ENCODE measurements at places on chromosomes 5 and 9.

DNA sequence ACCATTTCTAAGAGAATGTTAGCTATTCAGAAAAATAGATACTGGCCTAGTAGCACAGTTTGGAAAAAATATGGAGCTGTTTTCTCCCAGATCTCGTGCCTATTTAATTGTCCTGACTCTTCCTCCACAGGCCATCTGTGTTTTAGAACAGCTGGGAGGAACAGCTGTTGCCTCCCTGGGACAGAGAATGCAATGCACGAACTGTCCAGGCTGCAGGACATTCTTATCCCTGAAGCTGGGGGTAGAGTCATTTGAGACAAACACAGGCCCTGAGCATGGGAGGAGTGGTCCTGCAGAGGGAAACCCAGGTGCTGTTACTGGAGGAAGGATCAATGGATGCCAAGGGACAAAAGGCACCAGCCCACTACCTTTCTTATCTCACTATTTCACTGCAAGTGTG is 20.9 kb upstream of the SPARC start:
- DNase-seq: no peak

DNA sequence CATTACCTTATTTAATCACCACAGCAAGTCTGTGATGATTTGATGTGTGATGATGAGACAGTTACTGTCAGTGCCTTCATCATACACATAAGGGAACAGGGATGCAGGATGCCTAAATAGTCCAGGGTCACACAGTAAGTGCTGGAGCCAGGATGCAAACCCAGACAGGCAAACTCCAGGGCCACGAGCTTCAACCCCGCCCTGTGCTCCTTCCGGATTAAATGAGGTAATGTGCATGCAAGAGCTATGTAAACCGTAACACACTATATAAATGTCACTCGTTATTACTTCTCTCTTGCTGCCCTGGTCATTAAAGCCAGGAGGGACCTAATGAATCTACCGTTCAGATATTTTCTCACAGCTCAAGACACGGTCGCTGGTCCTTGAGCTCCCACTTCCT is 12.8 kb downstream of the SMIM23 start:
- DNase-seq: no peak

DNA sequence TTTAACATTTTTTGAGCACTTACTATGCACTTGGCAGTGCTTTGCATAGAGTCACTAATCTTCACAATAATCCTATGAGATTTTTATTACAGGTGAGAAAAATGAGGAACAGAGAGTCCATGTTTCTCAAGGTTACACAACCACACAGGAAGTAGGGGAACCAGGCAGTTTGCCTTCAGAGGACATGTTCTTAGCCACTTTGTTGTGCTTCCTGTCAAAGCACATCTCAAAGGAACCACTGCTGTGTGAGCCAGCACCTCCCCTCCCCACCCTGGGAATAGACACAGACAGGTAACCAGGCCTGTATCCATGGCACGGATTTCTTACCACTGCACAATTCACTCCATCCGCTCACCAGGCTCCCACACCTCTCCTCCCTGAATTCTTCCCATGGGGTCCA is 6.3 kb upstream of the DNAJB5 start:
- no peak for DNase-seq

- no peak for DNase-seq
Measured at GRCh38 chr5:157516006-157516405, 56.0 kb downstream of the NIPAL4 start.

- DNase-seq: no peak
Measured at GRCh38 chr9:3256571-3257330, 269.1 kb downstream of the RFX3 start.

DNA sequence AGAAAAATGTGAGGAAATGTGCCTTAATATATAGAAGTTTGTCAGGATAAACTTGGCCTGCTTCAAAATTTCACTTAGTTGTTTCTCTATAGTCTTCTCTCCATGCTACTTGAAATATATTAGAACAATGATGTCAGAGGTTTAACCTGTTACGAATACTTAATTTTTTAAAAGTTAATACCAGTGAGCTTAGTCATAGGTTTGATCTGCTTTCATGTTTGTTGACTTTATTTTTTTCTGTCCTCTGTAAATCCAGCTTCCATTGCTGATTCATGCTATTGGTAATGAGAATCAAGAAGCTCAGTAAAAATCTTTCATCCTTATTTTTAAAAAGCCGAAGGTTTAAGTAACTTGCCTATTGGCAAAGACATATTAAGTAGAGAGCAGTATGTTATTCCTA is 27.9 kb downstream of the BDP1 start:
- DNase-seq: no peak

- no peak for DNase-seq
Measured at GRCh38 chr5:31720004-31720403, 81.1 kb downstream of the PDZD2 start.

- DNase-seq: no peak
Measured at GRCh38 chr9:119273325-119273904, 95.8 kb downstream of the BRINP1 start.

GRCh38 chr5:123756318-123756665 is 244.3 kb downstream of the CSNK1G3 start:
- DNase-seq: no peak

- DNase-seq: no peak
Measured at GRCh38 chr5:59007460-59008063, 424.7 kb downstream of the RAB3C start.

- no peak for DNase-seq
Measured at GRCh38 chr9:103397868-103398600, 402.9 kb downstream of the CYLC2 start.

DNA sequence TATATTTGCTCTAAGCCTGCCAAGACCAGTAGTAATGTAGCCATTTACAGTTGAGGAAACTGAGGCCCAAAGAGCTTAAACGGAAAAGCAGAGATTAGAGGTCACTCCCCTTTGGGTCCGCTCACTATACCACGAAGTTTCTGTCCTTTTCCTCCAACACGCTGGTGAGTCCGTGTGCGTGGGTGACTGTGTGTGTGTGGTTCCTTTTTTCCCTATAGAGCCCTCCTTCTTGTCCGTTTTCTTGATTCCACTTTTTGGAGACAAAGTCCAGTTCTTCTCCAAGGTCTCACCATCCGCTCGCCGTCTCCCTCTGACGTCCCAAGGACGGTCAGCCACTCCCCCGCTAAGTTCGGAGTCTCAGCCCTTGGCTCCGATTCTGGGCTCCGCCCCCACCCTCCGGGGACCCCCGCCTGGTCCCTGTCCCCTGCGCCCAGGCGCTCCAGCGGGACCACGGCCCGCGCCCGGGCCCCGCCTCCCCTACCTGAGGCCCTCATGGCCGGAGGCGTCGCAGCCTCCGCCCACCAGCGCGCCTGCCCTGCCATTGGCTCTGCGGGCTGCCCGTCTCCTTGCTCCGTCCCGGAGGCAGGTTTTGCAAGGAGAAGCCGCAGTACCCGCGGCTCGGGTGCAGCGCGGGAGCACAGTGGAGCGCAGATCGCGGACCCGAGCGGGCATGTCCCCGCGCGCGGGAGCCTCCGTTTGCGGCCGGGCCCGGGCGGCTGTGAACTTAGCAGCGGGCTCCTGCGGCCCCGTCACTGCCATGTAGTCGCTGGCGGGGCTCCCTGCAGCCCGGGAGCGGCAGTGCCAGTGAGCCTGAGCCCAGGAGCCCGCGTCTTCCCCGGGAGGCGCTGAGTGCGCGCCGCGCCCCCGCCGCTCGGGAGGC is at the start of gene MAST4:
Gene MAST4, plus strand, starts transcription at position 638 of the 880 bp plus-strand sequence. CDS start 263 bp downstream, outside the sequence.
- DNase-seq: no peak
